ENCODE measurements at places on chromosomes 5 and 9.

- no peak for DNase-seq
Observed at GRCh38 chr5:156420665-156421064, 93.7 kb downstream of the SGCD start.

DNA sequence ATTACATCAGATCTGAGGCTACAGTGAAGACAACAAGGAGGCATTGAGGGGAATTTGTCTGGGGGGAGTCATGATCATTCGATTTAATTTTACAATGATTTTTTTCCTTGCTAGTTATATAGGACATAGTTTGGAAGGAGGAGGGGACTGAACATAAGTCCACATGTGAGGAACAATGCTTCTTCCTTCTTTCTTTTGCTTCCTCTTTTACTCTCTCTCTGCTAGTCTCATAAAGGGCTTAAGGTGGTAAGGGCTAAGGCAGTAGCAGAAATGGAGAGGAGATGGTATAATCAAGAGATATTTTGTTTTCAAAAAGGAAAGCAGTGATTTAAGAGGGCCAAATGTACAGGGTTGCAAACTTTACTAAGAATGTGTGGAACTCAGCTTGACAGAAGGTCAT is 64.3 kb downstream of the GRIN3A start:
- no peak for DNase-seq

DNA sequence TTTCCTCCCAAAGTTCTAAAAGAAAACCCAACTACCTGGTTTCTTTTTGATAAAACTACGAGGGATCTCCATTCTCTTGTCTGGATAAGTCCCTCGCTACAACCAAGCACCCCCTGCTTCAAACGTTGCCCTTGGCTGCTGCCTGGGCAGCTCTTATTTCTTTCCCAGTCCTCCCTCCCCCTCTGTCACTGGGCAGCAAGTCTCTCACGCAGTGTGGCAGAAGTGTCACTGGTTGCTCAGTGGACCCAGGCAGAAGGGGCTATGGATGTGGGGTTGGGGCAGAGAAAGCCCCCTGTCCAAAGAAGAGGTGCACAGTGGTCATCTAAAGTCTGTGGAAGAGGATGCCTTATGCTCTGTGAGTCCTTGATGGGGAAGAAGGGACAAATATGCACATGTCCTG is 7.2 kb upstream of the SMIM32 start:
- no peak for DNase-seq

DNA sequence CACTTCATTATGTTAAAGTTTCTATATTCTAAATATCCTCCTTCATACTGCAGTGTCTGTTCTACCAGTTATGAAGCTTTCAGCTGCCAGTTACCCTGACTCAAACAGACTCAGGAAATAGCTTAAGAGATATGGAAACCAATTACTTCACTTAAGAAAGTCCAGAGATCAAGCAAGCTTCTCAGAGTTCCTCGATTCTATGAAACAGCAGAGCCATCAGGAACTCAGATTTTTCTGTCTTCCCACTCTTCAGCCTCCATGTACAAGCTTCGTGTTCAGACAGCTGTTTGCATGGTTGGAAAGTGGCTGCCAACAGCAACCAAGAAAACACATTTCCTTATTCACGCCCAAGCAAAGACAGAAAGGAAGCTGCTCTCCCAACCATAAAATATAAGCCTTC is 216.1 kb downstream of the ACTL7B start:
- DNase-seq = no peak

- no peak for DNase-seq
Observed at GRCh38 chr5:136780518-136780917, 415.2 kb upstream of the TRPC7 start.

GRCh38 chr5:139524940-139525585 is 36.1 kb upstream of the UBE2D2 start:
- DNase-seq = no peak

GRCh38 chr9:78235256-78235761 is 566 bp upstream of the CEP78 start:
- no peak for DNase-seq

DNA sequence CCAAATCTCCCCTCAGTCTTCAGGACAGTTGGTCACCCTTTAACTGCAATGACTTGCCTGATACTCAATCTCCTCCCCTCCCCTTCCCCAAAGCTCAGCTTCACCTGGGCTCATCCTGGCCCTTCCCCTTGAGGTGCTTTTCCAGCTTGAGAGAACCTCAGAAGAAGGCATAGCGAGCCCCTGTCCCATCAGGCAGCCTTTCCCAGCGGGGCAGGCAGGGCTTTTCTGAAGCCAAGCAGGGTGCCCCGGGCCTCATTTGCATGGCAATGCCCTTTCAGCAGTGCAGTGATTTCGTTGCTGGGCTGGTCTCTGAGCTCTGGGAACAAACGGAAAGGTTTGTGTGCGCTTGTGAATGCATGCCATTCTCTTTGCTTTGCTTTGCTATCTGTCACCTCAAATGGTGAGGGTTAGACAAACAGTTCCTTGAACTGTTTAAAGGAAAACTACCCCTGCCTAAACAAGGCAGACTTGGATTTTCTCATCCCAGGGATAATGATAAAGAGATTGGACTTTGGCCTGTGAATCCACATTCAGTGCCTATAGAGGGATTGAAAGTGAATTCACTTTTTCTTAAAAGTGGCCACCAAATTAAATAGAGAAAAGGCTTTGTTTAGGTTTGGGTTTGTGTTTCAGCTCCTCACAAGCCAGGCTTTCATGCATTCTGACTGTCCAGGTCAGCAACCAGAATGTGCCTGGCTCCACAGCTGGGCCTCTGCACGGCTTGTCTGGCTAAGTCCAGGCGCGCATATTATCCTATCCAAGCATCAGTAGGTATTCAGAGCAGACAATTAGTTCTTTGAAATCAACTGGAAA is 165.3 kb downstream of the ZNF608 start:
- DNase-seq = no peak

GRCh38 chr9:3846573-3846972 is 320.8 kb upstream of the RFX3 start:
- DNase-seq = no peak

GRCh38 chr5:36815871-36816270 is 60.7 kb upstream of the NIPBL start:
- DNase-seq = no peak

Data from stimulated activated CD8-positive, alpha-beta memory T cell treated with anti-CD3 and anti-CD28 coated beads, Interleukin-2, amount 100 ng/mL, for 48 hours (primary cell).